ENCODE measurements at places on chromosomes 3 and 15.

DNA sequence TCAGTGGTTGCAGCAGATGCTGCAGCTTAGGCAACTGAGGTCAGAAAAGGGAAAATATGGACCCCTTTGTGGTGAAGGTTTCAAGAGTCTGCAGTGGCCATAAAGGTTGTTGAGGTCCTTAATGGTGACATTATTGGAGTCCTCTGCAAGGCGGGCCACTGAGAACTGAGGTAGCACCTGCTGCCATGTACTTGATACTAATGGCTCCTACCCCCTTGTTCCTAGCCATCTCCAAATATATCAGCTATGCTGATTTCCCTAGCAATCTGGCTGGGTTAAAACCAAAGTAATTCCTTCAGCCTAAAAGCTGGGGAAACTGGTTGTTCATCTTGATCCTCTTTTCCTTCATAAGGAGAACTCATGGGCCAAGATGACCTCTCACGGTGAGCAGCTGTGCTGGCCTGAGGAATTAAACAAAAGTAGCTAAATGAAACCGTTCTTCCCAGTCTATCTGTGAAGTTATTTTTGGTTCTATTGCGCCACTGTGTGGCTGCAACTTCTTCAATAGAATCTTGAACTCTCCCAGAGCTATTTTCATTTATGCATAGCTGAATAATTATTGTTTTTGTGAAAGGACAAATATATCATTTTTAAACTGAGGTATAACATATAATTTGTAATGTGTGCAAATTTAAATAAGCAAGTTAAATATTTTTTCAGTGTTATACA, 76.1 kb upstream of the PLSCR4 start:
- peak; percentile 55 for DNase-seq

- DNase-seq: peak; percentile 10
Measured at GRCh38 chr3:104632947-104633346, 733.8 kb upstream of the ALCAM start.

DNA sequence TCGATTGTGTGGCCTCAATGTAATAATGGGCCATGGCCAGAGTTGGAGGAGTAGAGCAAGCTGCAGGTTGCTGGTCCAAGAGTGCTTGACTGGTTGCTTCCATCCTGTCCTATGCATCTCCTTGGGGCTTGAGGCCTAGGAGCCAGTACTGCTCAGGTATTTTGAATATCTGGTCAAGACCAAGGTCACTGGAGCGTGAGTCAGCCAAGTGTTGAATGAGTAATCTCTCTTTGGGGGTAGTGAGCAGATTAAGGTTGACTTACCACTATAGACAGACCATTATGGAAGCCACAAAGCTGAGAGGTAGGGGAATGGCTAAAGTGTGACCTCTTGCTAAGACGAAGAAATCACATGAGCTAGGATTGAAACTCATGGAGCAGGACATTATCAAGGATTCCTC, 9.4 kb upstream of the PARP6 start:
- DNase-seq: no peak

DNA sequence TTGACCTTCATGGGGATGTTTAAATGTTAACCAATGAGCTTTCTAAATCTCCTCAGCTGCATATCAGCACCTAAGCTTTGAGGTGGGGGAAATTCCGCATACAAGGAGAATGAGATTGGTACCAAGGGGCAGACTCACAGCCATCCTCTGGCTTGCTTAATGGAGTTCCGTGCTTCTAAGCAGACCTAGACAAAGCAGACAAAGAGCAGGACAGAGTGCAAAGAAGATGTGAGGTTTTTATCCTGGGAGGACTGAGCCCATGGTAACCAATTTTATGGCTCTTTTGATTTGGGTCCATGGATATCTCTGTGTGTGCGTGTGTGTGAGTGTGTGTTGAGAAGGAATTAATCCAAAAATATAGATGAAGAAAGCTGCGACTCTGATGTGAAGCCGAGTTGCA, 7.5 kb downstream of the TAFA4 start:
- no peak for DNase-seq

GRCh38 chr15:55879181-55879580, 114.2 kb downstream of the NEDD4 start:
- DNase-seq: no peak

- no peak for DNase-seq
Measured at GRCh38 chr15:77762747-77763355, 130.1 kb upstream of the LINGO1 start.

DNA sequence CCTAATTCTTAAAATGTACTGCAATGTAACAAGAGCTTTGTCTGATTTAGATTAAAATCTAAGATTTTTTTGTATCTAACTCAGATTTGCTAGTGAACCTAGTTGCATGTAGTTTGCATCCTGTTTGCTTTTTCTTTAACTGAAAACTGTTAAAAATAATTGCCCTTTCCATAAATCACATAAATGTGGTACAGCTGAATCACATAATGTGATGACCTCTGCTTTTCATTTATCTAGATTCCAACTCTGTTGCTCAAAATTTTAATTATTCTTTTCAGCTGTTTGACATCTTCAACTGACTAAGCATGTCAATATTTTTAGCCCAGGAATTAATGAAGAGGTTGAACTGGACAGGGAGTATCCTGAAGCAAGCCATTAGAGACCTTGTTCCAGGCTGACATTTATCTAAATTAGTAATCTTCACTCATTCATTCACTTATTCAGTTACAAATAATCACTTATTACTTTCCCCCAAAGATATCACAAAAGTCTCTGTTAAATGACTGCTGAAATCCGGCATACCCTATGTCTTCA, 101.9 kb upstream of the PLXND1 start:
- no peak for DNase-seq

DNA sequence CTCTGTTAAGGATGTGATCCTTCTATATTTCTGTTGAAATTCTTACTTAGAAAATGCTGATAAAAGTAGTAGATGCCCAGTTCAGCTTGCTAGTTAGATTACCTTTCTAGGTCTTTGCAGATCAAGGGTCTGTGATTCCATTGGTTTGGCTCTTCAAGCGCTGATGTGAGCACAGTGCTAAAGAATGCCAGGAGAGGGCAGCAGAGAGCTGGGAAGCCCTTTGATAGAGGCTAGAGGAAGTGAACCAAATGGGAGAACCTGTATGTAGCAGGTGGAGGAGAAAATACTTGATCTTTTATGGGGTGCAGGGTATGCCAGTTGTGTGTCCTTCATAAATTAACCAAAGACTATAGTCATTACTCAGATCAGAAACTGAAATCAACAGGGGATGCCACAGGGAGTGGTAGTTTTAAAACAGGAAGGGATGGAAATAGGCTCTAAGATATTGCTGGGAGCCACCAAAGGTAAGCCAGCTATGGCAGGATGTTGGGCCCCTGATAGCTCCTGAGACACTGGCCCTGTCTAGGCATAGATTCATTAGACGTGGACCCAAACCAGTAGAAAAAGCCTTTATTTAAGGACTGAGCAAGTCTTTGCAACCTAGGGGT, 677.4 kb downstream of the SQOR start:
- DNase-seq: peak; percentile 69

- no peak for DNase-seq
Measured at GRCh38 chr3:8555113-8555661, 53.6 kb downstream of the LMCD1 start.

DNA sequence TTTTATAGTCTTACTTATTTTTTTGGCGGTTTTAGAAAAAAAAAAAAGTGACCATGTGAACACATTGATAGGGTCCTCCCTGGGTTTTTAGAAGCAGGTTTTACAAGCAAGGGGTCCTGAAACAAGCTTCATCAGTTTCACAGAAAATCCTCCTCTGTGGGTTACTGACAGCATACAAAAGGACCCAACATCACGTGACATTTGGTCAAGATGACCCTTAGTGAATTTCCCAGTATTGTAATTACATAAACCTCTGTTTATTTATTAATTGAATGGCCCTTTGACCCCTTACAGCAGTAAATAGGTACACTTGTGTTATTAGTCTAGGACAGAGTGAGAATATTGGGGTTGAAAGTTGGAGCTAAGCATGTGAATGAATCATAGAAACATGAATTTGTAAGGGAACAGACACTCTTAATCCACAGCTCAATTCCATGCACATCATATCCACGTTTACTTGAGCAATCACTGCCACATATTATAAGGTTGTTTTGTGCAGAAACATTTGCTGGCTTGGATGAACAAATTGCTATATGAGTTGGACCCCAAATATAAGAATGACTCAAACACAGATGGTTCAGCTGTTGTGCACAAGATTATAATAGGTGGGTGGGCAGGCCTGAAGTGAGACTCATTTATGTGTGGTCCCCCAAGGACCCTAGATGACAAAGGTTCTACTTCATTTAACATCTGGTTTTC, 137.5 kb downstream of the ZNF385D start:
- DNase-seq: no peak

DNA sequence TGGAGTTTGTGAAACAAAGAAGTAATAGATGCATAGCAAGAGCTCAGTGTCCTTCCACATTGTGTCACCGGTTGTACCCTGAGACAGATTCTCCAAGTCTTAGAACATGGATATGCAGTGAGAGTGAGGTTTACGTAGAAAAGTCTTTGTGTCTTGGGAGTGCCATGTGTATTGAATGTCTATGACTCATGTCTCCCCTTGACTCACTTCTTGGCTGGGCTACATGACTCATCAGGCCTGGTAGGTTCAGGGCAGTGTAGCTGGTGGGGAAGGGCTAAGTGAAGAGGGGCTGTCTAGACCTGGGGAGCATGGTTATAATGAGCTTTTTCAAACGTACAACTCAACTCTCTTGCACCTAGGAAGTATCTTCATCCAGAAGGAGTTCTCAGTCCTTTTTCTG, 167.4 kb downstream of the GAP43 start:
- peak; percentile 98 for DNase-seq

- peak; percentile 70 for DNase-seq
Measured at GRCh38 chr3:53513556-53514190, 19.3 kb downstream of the CACNA1D start.

- DNase-seq: no peak
Measured at GRCh38 chr15:37094333-37094914, 5.9 kb downstream of the MEIS2 start.

DNA sequence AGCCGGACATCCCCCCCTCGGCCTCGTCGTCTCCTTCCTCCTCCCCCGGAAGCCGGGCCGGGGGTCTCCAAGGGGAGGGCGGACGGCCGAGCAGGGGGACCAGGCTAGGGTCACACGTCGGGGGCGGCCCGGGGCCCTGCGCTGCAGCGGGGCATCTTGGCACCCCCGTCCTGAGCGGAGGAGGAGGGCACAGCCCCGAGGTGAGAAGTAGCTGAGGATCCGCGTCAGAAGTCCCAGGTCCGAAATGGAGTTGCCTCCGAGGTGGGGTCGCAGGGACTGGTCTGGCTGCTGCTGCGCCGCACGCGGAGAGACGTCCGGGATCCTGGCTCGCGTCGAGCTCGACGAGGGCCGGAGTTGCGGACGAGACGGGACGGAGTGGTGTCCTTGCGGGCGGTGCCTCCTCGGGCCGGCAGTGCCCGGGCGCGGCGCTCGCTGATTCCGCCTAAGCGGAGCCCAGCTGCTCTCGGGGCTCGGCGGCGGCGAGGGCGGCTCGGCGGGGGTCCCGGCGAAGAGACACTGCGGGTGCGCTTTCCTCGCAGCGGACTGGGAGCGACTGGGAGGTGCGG, at the start of gene ADCY5:
ADCY5 (minus strand) TSS at position 555 of the 566 bp plus-strand sequence; CDS start at position 10, 545 bp downstream.
- DNase-seq: peak; percentile 7

DNA sequence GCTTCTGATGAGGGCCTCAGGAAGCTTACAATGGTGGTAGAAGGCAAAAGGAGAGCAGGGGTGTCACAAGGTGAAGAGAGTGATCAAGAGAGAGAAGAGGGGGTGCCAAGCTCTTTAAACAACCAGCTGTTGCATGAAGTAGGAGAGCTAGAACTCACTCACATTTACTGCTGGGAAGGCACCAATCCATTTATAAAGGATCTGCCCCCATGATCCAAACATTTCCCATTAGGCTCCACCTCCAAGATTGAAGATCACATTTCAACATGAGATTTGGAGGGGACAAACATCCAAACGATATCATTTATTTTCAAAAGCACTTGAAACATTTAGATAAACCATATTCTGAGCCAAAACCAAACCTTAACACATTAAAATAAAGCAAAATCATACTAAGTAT, 26.3 kb downstream of the ANKRD28 start:
- no peak for DNase-seq

GRCh38 chr15:97525809-97526208, 434.7 kb upstream of the ARRDC4 start:
- peak; percentile 73 for DNase-seq

- peak; percentile 100 for DNase-seq
Measured at GRCh38 chr3:48535578-48535977, 21.0 kb downstream of the PFKFB4 start.

DNA sequence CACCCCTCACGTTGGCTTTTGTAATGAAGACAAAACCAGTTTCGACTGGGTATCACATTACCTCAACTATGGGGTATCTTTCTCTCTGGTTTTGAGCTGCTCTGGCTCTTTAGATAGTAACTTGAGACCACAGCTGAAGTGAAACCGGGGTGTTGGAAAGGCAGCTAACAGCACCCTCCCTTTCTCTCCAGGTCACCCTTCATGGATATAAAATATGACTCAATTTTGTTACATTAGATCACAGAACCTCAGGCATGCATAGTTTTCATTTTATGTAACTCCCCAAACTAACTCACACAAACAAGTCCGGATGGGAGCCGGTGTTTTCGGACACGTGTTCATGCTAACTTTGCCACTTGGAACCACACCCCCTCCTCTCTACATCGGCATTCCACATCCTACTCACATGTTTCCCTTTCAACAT, 90.7 kb downstream of the NR2F2 start:
- peak; percentile 92 for DNase-seq

GRCh38 chr15:51642696-51643095, 20.1 kb upstream of the DMXL2 start:
- DNase-seq: peak; percentile 73

DNA sequence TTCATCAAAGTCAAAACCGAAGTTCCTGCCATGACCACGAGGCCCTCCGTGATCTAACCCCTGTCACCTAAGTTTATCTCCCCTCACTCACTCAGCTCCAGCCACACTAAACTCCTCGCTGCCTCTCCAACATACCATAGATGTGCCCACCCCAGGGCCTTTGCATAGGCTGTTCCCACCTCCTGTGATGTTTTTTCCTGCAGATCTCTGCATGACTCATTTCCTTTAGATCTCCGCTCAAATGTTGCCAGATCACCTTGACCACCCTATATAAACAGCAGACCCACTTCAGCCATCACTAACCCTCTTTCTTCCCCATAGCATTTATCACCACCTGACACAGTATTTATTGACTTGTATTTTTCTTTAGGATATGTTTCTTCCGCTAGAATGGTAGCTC, 58.5 kb downstream of the HRH1 start:
- no peak for DNase-seq

DNA sequence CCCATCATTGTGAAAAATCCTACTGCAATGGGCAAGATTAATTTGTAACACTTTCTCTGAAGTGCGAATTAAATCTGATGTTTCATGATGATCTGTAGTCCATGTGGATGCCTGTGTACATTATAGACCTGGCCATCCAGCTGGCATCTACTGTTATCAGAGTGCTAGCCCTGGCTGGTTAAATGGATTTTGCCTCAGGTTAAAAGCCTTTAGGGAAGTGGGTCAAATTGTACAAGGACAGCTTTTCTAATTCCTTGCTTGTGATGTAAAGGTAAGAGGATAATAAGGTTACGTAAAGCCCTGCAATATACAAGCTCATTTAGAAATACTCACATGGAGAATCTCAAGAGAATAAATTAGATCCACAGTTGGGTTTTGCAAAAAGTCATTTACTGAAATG, 138.2 kb downstream of the EPHA3 start:
- DNase-seq: no peak

- DNase-seq: no peak
Measured at GRCh38 chr3:129747136-129747535, 140.7 kb upstream of the PLXND1 start.

GRCh38 chr15:65115542-65115941, 542 bp upstream of the UBAP1L start:
- DNase-seq: no peak

Measured in epithelial cell of esophagus (primary cell).